Dermis microvascular lymphatic vessel endothelial cell (primary cell): ENCODE measurements at places on chromosomes 6 and 20.

DNA sequence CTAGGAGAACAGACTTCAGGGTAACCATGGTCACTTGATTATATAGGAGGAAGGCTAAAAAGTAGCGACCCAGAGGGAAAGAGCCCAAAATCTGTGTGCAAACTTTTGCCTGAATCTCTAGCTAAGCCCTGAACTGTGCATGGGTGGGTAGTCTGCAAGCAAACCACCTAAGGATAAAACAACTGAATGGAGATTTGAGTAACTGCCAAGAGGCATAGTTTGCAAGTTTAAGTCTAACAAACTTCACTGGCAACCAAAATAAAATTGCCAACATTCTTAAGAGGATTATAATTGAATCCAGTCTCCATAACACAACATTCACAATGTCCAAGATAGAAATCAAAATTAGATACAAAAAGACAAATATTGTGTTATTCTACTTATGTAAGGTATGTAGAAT, 192.0 kb upstream of the PLN start:
- no peak for DNase-seq

DNA sequence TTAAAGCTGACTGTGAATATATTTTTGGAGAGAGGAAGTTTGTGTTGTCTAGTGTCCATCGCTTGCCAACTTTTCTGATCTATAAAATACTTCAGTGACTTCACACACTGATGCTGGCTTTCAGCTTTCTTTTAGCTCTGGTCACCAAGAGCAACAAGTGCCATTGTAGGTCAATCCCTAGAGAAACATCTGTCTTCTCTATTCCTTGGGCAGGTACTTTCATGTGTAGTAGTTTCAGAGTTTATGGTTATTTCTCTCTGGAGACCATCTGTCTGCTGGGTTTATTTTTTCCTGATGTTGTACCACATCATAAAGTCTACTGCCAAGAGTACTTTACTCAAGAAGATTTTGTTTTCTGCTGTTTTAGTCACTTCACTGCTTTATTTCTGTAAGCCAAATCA, 249.9 kb downstream of the KHDC1L start:
- DNase-seq, result no peak

DNA sequence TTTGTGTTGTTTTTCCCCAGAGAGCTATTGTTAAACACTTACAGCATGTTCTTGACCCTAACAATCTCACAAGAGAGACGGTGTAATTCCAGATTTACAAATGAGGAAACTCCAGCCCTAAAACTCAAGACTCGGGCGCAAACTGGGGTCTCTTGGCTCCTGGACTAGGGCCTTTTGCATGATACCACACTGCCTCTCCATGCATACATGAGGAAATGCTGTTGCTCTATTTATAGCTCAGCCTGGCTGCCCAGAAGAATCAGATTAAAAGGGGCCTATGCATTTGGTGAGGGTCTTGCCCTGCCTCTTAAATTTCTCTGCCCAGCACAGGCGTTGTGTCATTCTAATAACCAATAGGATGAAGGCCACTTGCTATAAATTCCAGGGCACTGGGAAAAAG, 30.5 kb upstream of the SNRPB2 start:
- no peak for DNase-seq

DNA sequence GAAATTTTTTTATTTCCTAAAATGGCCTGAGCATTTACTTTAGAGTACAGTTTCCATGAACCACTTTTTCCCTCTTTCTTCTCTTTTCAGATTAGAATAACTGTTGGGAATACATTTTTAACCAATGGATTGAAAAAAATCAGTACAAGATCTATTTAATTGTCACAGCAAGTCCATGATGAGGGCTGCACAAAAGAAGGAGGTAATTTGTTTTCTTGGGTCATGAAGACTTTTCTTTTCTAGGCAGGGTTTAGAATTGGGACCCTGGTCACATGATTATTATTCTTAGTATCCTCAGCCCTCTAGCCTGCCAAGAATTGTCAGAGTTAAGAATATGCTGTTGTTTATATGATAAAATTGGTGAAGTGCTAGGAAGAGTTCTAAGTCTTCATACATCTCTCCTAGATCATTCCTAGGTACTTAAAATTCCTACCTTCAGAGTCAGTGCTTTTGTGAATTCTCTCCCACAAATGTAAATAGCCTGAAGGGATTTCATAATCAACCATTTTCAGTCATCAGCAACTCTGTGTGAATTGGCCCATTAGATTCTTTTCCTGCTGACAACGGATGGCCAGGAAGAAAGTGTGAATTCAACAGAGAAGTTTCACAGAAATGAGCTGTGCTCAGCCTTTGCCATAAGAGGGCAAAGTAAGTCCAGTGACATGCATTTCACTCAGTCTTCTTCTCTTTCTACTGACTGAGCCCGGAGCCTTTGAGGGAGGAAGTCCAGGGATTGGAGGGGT, 32.4 kb upstream of the TPBG start:
- no peak for DNase-seq

GRCh38 chr6:170025341-170025911, 265.5 kb downstream of the DLL1 start:
- no peak for DNase-seq

DNA sequence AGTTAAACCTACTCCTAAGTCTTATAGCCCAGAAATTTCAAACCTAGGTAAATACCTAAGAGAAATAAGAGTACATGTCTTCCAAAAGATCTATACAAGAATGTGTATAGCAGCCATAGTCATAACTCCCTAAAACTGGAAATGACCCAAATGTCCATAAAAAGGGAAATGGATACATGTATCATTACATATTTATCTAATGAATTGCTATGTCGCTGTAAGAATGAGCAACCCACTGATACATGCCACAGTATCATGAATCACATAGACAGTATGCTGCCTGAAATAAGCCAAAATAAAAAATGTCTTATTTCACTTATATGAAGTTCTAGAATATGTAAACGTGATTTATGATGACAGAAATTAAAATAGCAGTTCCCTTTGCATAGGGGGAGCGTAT, 679.5 kb downstream of the MAFB start:
- DNase-seq, result no peak

- DNase-seq, result no peak
Observed at GRCh38 chr20:3085571-3086072, 1.1 kb upstream of the AVP start.

- no peak for DNase-seq
Observed at GRCh38 chr20:40668449-40669228, 20.4 kb downstream of the MAFB start.

DNA sequence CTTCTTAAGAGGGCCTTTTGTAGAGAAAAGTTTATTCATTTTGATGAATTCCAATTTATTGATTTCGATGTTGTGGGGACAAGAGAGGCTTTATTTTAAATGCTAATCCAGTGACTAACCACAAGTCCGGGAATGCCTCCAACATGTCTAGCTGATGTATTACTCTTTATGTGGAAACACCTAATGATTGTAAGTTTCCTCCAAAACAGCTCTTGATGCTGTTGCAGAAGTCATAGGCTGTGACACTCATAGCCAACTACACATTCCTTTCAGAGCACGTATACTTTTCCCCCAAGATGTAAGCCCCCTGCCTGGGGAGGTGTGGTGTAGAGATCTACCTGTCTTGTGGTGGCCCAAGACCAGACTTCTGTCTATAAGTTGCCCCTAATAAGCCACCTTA, 61.3 kb upstream of the RNF24 start:
- DNase-seq, result no peak

DNA sequence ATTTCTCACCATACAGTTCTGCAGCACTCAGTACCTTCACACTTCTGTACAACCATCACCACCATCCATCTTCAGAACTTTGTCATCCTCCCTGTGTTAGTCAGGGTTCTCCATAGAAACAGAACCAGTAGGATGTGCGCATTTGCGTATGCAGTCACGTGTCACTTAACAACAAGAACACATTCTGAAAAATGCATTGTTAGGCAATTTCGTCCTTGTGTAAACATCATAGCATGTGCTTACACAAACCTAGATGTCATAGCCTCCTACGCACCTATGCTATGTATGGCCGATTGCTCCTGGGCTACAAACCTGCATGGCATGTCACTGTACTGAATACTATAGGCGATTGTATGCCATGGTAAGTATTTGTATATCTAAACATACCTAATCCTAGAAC, 66.2 kb upstream of the PTPRT start:
- DNase-seq, result no peak

- peak; percentile 35 for DNase-seq
Observed at GRCh38 chr6:25017932-25018567, 82.3 kb upstream of the RIPOR2 start.

- no peak for DNase-seq
Observed at GRCh38 chr6:108650325-108650724, 89.6 kb downstream of the FOXO3 start.

DNA sequence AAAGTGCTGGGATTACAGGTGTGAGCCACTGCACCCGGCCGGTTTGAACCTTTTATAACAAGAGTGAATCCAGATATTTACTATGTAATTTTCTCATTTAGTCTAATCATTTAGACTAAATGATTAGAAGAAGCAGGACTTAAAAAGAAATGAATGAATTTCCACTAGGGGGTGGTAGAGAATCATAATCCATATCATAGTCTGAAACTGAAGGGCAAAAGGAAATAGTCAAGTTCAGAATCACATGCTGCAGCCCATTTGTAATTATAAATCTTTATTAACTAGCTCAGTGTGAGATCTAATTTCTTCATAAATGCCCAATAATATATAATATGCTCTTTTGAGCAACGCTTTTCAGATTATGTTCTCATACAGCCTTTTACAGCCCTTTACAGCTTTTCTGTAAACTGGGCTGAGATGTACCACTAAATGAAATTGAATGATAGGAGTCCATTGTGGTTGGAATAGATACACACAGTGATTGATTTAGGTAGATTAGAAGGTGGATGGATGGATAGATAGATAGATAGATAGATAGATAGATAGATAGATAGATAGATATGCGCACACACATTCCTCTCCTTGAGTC, 31.8 kb downstream of the PSMB9 start:
- peak; percentile 75 for DNase-seq

GRCh38 chr20:36604952-36605398, 604 bp upstream of the RAB5IF start:
- DNase-seq, result peak; percentile 51

- DNase-seq, result no peak
Observed at GRCh38 chr6:85172705-85173104, 277.2 kb upstream of the NT5E start.

GRCh38 chr20:44495257-44495656, 19.6 kb downstream of the TTPAL start:
- DNase-seq, result no peak

GRCh38 chr6:56663344-56663743, 20.7 kb upstream of the DST start:
- DNase-seq, result no peak

DNA sequence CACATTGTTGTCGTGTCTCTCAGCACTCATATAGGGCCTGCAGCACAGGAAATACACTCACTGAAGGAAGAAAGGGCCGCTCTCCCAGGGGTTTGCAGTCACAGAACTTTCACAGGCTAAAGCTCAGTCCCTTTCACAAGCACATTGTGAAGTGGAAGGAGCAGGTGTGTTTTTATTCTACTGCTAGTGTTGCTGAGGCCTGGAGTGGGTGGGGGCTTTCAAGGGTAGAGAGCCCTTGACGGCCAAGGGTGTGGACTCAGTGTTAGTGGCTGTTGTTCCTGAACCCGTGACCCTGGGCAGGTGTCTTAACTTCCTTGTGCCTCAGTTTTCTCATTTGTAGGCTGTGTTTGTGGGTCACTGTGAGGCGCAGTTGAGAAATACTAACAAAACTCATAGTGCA, 66.2 kb upstream of the SLC22A1 start:
- DNase-seq, result no peak

- no peak for DNase-seq
Observed at GRCh38 chr20:45835825-45836224, 2.2 kb downstream of the SNX21 start.

DNA sequence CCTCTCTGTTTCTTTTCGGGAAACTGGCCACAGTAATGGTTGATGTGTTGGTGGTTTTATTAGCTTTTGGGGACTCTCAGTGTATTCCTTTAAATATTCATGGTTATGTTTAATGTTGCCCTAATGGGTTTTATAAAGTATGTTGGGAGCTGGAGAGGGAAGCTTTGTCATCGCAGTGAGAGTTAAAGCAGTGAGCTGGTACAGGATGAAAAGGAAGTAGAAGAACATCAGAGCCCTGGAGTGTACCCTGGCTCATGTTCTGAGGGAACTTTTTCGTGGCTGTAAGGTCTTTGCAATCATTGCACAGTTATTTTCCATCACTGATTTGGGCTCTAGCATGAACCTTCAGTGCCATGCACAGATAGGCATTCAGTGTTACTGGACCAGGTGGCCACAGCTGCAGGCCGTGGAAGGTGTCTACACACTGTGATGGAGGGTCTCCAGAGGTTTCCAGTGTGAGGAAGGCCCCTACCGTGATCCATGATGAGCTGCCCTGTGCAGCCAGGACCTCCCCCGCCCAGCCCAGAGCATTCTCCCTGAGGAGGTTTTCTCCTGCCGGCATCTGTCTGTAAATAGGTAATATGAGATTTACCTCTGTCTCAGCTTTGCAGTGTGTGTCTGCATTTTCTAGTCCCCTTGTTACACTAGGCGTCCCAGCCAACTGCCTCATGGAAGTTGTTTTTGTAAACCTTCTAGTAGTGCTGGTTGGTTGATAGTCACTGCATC, 22.4 kb upstream of the TMEM217 start:
- no peak for DNase-seq

GRCh38 chr6:53199765-53200164, 51.1 kb upstream of the GCM1 start:
- no peak for DNase-seq

- DNase-seq, result no peak
Observed at GRCh38 chr6:6002005-6002847, 4.5 kb downstream of the NRN1 start.

DNA sequence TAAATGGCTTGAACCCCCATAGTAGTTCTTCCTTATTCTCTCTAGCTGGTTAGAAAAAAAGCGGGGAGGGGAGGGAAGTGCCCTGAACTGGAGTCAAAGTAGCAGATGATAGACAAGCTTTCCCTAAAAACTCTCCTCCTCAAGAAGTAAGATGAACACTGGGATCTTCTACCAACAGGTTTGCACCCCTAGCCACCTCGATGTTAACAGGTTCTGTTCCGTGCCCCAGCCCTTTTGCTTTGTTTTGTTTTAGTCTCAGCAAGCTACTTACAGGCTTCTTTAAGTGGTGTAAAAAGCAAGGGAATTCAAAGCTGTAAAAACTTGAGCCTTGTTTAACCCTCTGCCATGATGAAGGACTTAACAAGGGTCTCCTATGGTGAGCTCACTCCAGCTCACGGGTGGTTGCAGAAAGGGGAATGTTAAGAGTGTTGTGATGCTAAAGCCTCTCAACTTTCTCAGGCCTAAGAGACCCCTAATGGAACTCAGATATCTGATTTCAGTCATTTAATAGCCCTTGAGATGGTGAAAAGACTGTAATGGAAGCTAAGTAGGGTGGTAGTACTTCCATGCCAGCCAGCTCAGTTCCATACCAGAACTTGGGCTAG, 106.0 kb downstream of the FOXO3 start:
- DNase-seq, result no peak

DNA sequence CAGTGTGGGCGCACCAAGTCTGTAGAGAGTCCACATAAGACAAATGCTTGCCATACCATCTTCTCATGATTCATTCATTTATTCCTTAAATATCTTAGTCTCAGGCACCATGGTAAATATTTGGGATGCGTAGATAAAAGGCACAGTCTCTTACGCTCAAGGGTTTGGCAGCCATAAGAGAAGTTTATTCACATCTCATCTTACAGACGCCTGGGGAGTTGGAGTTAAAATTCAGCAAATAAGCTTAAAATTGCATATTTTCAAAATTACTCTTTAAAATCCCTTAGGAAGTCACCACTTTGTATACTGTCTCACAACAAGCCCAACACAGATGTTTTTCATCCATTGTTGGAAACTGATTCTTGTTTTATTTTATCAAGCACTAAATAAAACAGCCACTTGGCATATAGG, 363.3 kb downstream of the KIF16B start:
- no peak for DNase-seq

- DNase-seq, result no peak
Observed at GRCh38 chr20:39004508-39004907, 42.4 kb downstream of the DHX35 start.
